ENCODE measurements at places on chromosomes 16 and 17.

DNA sequence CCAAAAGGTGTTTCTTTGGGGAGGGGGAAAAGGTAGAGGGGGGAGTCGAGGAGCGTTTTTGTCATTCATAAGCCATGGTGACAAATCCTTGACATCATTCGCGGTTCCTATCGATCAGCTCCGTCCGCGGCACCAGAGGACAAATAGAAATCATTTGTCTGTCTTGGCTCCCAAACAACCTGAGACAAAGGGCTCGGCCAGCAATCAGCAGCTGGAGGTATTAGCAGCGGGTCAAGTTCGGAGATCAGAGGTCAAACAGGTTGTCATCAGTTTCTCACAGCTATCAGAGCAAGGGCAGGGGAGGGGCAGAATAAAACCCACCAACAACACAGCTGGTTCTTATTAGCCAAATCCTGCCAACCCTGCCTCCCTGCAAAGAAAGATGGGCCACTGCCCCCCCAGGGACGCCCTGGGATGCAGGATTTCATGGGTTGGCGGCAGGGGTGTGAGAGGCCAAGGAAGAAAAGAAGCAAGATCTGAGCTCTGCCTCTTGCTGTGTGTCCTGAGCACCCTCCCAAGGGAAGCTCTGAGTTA is 145.3 kb upstream of the LHX1 start:
- DNase-seq: no peak

- DNase-seq: no peak
Measured at GRCh38 chr17:73463821-73464220, 152.0 kb upstream of the CDC42EP4 start.

DNA sequence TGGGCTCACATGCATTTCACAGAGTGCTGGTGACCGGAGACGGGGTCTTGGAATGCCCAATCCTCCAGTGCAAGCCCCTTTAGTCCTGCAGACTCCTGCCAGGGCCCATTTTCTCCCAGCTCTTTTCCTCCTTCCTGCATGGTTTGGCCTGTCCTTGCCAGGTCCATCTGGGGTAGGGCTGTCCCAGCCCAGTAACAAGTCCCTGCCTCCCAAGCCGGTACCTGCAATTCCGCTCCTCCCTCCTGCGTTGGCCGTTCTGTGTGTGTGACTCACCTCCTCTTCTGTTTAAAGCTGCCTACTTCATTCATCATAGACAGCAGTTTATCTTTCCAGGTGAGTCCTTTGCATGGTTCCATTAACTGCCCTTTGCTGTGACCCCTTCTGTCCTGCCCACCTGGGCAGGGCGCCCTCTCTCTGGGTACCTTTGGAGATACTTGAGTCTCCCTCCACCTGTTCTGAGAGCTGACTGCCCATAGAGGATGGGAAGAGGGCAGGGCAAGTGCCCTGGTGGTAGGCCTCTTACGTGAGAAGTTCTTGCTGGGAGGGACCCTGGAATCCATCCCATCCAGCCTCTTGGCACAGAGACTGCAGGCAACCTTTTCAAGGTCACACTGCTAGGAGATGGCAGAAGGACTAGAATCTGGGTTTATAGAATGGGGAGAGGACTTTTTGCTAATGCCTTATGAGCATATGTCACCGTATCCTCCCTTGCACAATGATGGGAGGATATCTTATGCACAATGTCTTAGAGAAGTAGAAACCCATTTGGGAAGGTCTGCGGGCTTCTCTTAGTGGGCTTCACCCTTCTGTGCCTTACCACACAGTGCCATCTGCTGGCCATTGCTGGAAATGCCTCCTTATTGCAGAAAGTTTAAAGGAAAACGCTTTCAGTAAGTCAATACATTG is 29.7 kb upstream of the LGALS9 start:
- DNase-seq: peak; percentile 73

DNA sequence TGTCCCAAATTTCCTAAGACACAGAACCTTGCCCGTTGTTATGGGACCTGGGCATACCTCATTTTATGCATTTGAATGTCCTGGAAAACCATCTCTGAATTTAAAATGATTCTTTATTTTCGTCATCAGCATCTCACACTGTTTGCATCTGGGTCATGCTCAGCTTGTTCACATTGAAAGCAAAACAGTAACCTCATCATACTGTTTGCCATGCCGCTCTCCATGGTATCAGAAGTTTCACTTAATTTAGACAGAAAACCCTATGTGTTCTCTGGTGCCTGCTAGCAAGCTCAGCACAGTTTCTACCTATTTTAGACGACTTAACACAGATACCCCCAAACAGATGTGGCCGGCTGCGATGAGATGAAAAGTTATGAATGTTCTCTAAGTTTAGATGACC is 292.1 kb downstream of the SNX29 start:
- DNase-seq: no peak

DNA sequence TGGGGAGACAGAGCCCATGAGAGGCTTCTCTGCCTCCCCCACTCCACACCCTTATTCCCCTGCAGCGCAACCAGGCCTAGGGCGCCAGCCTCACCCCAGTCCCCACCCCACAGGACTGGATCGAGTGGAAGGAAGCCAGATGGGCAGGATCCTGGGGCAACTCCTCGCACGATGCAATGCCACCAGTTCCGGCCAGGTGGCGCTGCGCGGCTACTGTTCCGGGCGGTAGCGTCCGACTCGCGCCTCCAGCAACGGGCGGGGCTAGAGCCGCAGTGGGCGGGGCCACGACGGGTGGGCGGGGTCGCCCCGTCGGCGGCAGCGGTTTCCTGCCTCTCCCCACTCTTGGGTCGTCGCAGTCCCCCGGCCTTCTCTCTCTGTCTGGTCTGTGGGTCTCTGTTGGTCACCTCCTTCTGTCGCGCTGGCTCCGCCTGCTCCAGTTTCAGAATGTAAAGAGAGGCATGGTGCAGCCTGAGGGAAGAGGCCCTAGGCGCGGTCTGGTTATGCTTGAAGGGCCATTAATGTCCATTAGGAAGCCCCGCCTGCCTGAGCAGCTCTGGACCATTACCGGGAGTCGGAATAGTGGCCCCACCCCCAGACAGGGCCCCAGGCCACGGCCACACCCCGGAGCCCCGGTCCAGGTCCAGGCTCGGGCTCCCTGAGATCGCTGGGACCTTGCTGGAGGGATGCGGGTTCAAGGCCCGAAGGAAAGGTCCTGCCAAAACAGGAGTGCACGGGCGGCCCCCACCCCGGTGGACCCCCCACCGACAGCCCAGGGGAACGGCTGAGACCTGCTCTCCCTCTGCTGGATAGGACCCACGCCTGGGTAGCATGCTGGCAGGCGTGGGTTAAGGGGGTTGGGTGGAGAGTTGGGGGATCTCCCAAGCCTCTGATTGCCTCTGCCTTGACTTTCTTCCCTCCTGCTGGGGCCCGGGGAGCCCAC is 3.3 kb upstream of the NHERF2 start:
- DNase-seq: peak; percentile 93

Data from activated CD4-positive, CD25-positive, alpha-beta regulatory T cell treated with anti-CD3 and anti-CD28 coated beads, Interleukin-2, amount 50 U/mL, for 16 hours (primary cell).